Cerebellar nuclear complex (tissue), 1 donor: ENCODE measurements at places on chromosomes 5 and 9.

- DNase-seq = no peak
Measured at GRCh38 chr5:64532212-64532611, 26.4 kb downstream of the RGS7BP start.

- no peak for DNase-seq
Measured at GRCh38 chr5:137954131-137954879, 65.0 kb downstream of the PKD2L2 start.

DNA sequence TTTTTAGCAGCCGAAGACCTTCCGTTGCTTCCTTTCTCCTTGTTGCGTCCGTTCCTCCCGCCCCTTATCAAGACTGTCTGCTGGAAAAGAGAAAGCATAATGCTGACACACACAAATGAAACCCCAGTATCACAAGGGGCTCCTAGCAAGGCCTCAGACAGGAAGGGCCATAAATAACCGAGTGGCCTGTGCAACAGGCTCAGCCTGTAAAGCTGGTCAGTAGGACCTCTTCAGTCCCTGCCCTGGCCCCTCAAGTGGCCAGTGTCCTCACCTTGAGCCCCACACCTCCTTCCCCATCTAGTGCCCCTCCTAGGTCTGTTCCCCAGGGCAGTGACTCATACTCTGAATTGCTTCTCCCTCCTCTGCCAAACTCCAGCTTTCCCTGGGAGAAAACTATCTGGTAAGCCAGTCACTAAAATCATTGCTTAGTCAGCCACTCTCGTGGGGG, 174.6 kb upstream of the IL12B start:
- no peak for DNase-seq

DNA sequence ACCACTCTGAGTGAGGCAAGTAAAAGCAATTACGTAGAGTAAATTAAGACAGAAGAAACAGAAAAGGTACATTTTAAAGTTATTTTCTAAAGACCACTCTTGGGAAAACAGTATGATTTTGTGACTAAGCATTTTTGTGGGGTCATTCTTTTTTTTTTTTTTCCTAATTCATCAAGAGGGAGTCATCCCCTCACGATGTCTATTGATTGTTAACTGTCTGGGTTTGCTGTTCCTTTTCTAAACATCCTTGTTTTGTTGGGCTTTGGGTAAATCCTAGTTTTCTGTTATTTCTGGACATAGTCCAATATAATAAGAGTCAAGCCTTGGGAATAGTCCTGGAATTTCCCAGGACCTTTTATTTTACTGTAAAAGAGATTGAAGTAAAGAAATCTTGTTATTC, 63.8 kb downstream of the ANKRD55 start:
- DNase-seq = no peak

DNA sequence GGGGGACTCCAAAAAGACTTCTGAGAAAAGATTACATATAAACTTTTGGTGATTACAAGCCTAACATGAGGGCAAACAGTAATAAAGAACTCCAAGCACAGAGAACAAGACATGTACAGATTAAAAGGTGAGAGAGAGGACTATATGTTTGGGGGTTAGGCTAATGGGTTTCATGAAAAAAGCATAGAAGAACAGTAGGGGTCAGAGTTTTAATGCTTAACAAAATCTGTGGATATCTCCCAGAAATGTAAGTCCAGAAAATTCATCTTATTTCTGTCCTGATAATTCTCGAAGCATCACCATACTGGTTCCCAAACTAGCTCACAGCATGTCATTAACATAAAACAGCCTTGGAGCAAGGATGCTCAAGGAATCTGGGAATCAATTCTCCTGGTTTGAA, 137.2 kb downstream of the ARRDC3 start:
- DNase-seq = no peak

- no peak for DNase-seq
Measured at GRCh38 chr5:34604119-34604675, 51.9 kb upstream of the RAI14 start.

- no peak for DNase-seq
Measured at GRCh38 chr5:68846828-68847227, 247.0 kb upstream of the SLC30A5 start.

DNA sequence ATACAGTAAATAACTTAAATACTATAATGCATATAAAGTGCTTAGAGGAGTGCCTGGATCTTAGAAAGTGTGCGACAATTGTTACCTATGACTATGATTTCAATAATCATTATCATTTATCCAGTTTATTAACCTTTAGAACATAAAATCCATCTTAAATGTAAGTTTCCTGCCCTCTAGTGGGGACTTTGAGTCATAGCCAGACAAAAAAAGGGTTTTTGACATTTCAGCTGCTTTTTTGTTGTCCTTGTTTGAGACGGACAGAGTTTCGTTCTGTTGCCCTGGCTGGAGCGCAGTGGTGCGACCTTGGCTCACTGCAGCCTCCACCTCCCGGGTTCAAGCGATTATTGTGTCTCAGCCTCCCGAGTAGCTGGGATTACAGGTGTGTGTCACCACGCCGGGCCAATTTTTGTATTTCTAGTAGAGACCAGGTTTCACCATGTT, 9.7 kb upstream of the C9orf152 start:
- no peak for DNase-seq

DNA sequence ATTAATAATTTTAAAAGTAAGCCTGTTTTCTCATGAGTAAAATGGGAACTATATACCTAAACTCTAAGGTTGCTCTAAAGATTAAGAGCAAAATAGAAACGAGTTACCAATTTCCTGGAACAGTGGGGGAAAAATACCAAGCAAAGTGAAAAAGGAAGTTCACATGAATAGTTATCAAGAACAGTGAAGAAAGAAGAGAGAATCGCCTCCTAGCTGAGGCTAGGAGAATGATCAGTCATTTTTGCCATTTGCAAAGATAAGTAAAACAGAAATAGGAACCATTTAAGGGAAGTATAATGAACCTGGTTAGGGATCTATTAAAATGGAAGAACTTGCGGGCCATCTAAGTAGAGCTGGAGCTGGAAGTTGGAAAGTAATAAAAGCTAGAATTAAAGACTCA, 50.7 kb downstream of the P4HA2 start:
- no peak for DNase-seq

GRCh38 chr5:14882658-14883580, 11.3 kb upstream of the ANKH start:
- no peak for DNase-seq

GRCh38 chr5:153372425-153373129, 117.9 kb upstream of the GRIA1 start:
- no peak for DNase-seq

DNA sequence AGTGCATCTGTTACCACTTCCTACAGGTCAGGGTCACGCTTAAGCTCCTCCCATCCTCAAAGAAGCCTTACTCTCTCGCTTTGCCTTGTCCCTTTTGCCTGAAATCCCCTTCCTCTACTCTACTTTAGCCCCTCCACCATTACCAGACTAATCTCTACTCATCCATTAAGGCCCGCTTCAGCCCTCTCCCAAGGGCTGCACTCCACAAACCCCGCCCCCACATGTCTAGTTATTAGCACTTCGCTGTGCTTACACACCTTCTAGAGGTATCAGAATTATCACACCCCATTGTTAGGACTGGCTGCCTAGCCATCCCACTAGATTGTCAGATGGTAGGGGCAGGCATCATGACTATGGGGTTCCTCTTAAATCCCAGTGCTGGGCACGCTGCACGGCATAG, 565.7 kb upstream of the WWC1 start:
- DNase-seq = no peak

DNA sequence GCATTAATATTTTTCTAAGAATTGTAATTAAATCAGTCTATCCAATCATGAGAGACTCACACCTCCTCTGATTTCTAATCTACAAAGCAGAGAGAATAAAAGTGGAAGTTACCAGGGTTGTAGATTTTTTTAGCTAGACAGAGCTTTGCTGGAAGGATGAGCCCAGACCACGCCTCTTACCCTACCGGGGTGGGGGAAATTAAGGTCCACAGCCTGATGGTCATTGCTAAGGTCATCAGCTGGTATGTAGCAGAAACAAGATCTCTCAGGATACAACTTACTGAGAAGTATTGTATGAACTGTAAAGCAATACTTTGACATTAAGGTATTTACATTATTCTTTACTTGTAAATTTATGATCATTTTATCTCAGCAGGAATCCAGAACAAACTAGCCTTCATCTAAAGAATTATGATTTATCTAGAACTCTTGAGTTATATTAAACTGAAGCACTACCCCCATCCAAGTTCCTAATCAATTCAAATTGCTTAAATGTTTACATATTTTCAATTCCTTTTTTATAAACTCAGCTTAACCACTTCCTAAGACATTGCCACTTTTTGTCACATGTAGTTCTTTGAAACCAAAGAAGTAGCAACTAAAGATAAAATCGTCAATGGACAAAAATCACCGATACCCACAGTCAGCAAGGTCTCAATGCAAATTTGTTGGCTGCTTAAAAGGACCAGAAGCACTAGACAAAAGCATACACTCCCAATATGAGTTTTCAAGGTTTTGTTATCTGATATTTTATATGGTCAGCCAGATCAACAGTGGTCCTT, 225.8 kb upstream of the DAPK1 start:
- no peak for DNase-seq
